ENCODE measurements at places on chromosomes 5 and 9. TPM values are rescaled to one million over a fixed set of nuclear protein-coding genes. Genes with fewer than 3 reads are reported as not detected.

DNA sequence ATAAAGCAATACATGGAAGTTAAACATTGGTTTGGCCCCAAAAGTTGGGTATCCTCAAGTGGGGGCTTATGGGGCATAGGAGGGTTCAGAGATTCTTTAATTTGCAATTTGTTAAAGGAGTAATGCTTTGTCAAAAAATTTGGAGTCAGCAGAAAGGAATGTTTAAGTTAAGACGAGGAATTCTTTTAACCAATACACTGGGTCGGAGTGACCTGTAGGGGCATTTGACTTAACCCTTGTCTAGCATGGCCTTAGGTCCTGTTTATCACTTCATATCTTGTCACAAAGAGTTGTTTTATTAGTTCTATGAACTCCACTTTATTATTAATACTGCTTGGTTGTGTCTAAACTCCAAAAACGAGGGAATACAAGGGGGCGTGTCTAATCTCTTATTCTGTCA, 656.1 kb upstream of the RORB start:
- no peak for DNase-seq
- no peaks in the 10 kb centered on the region for H3K27me3 ChIP-seq
- no peak overlapping the region for H3K27ac ChIP-seq
- H3K4me3 ChIP-seq: no peak overlapping the region
- H3K36me3 ChIP-seq: no peaks in the 10 kb centered on the region
- H3K4me1 ChIP-seq: no peaks in the 10 kb centered on the region

GRCh38 chr5:137264041-137264440, 235.1 kb downstream of the SPOCK1 start:
- peaks cover 7% of the 10 kb centered on the region for H3K27me3 ChIP-seq
- no peak overlapping the region for H3K4me3 ChIP-seq
- H3K27ac ChIP-seq: no peak overlapping the region
- H3K4me1 ChIP-seq: no peaks in the 10 kb centered on the region

- no peak for DNase-seq
- no peaks in the 10 kb centered on the region for H3K27me3 ChIP-seq
- H3K4me3 ChIP-seq: no peak overlapping the region
- H3K4me1 ChIP-seq: peaks cover 20% of the 10 kb centered on the region
- H3K36me3 ChIP-seq: peaks cover 5% of the 10 kb centered on the region
- no peak overlapping the region for H3K27ac ChIP-seq
These were observed 6.2 kb upstream of the CKS2 start for GRCh38 chr9:89304834-89305188.

DNA sequence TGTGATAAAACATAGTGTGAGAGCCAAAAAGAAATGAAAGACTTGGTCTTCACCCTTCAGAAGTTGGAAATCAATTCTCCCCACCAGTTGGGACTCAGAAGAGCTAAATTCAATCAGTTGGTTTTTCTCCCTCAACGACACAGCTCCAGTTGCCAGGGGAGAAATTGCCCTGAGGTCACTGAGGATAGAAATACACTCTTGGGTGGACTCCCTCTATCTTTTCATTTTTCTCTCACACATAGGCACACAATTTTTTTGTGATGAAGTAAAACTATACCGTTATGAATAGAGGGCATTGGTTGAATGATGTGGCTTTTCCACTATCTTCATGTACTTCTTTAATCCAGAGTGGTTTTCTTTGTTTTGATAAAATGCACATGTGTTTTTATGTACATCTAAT, 80.2 kb downstream of the ZNF366 start:
- DNase-seq: no peak
- no peaks in the 10 kb centered on the region for H3K36me3 ChIP-seq
- H3K27me3 ChIP-seq: peaks cover 8% of the 10 kb centered on the region
- H3K4me1 ChIP-seq: no peaks in the 10 kb centered on the region
- no peak overlapping the region for H3K27ac ChIP-seq

Gene OR1J1
- total RNA-seq: not detected

- no peaks in the 10 kb centered on the region for H3K36me3 ChIP-seq
- no peak for DNase-seq
- no peak overlapping the region for H3K4me3 ChIP-seq
- H3K27ac ChIP-seq: no peak overlapping the region
- no peaks in the 10 kb centered on the region for H3K4me1 ChIP-seq
These were observed 150.8 kb upstream of the RANBP3L start for GRCh38 chr5:36452424-36453006.

Gene SLC36A2
- total RNA-seq: not detected

DNA sequence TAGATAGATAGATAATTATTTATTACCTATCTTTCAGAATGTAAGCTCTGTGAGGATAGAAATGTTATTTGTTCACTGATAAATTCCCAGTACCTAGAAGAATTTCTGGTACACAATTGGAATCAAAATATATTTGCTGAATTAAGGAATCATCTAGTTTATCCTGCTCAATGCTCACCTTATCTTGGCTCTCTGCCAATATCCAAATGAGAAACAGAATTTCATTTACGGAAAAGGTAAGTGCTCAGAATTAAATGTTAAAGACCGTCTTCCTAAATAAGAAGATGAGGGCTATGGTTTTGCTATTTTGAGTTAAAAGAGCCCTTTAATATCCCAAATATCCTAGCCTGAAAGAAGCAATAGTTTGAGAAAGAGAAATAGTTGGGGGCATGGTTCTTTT, 232.1 kb upstream of the PDE4D start:
- H3K4me1 ChIP-seq: no peaks in the 10 kb centered on the region
- H3K27ac ChIP-seq: no peak overlapping the region
- no peak for DNase-seq
- no peak overlapping the region for H3K4me3 ChIP-seq
- H3K36me3 ChIP-seq: no peaks in the 10 kb centered on the region

Gene RGS7BP
- total RNA-seq: not detected

GRCh38 chr5:127101533-127101932, 28.2 kb upstream of the C5orf63 start:
- H3K27me3 ChIP-seq: peaks cover 4% of the 10 kb centered on the region
- no peak overlapping the region for H3K27ac ChIP-seq
- no peak for DNase-seq
- no peak overlapping the region for H3K4me3 ChIP-seq

Gene CYLC2
- total RNA-seq: not detected

DNA sequence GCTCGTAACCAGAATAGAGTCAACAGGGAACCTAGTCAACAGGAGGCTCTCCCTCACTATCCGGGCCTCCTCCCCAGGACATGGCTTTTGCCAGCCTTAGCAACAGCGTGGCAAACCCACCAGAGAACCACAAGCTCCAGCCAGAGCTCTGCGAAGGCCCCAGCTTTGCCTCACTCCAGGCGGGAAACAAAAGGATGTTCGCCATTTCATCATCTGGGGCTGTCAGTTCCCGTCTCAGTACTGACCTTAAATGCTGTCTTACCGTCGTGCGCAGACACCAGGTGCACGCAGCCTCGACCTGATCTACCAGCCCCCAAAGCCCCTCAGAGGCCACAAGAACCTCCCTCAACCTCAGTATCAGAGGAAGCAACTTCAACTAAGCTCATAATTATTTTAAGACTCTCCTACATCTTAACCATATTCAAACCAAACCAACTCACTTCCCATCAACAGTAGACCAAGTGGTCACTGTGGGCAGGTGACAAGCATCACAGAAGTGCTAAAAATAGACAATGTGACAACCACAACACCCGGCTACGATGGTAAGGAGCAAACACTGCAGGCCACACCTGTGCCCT, 71.4 kb downstream of the SEMA4D start:
- no peak for DNase-seq
- no peaks in the 10 kb centered on the region for H3K27me3 ChIP-seq
- H3K36me3 ChIP-seq: peaks cover 5% of the 10 kb centered on the region
- peak overlapping the region; percentile 84 for H3K27ac ChIP-seq
- peak overlapping the region; percentile 61 for H3K4me3 ChIP-seq

Gene BTNL9
- 27.6 TPM for total RNA-seq

DNA sequence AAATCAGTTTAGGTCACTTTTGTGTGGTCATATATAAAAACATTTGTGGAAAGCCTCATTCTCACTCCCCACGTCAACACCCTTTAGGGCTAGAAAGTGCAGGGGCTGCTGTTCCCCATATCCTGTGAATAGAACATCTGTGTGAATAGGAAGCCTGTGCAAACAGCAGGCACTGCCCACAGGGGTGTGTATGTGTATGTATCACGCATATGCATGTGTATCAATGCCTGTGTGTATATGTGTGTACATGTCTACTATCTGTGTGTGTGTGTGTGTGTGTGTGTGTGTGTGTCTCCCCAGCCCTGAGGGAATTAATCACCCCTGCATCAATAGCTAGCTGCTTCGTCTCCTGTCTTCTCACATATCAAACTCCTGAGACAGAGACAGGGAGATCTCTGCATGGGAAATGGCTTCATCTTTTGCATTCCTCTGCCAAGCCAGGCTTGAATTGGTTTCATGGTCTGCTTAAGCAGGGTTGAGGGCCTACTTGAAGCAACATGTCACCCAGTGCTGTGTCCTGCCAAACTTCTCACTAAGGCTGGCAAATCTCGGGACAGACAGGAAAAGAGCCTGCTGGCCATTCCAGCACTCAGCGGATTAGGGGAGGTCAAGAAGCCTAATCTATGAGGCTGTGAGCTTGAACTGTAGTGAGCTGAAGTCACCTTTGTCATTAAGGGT, 265.8 kb downstream of the ADAMTSL1 start:
- no peaks in the 10 kb centered on the region for H3K27me3 ChIP-seq
- no peaks in the 10 kb centered on the region for H3K4me1 ChIP-seq
- no peak overlapping the region for H3K27ac ChIP-seq
- H3K4me3 ChIP-seq: no peak overlapping the region
- no peaks in the 10 kb centered on the region for H3K36me3 ChIP-seq

DNA sequence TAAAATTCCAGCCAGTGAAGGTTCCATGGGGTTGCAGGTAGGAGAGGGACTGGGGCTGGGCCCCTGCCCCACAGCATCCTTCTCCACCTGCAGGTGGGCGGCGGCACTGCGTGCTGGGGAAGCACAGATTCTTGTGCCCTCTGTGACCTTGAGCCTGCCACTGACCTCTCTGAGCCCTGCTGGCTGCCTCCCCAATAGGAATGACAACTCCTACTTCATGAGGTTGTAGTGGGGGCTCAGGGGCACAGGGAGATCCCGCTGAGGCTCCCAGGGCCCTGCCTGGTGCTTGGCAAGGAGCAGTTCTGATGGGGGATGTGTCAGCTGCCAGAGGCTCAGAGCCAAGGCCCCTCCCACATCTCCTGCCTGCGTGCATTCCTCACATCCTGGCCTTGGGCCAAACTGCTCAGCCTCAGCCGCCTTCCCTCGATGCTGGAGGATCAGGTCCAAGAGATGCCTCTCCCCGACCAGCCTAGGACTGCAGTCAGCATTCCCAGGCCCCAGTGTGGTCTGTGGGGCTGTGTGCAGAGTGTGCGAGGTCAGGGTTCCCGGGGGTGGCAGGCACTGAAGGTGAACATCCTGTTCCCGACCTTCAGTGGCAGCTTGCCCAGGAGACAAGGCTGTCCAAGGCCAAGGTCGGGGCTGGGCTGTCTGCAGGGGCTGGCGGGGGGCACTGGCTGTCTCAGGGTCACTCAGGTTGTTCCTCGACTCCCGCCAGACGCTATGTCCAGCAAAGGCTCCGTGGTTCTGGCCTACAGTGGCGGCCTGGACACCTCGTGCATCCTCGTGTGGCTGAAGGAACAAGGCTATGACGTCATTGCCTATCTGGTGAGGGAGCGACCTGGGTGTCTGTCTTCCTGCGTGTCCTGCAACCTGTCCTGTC, 7.0 kb downstream of the ASS1 start:
- no peak overlapping the region for H3K4me3 ChIP-seq
- H3K36me3 ChIP-seq: no peaks in the 10 kb centered on the region
- H3K27me3 ChIP-seq: peaks cover 22% of the 10 kb centered on the region
- H3K4me1 ChIP-seq: no peaks in the 10 kb centered on the region

Gene SLC1A3
- 0.44 TPM for total RNA-seq

DNA sequence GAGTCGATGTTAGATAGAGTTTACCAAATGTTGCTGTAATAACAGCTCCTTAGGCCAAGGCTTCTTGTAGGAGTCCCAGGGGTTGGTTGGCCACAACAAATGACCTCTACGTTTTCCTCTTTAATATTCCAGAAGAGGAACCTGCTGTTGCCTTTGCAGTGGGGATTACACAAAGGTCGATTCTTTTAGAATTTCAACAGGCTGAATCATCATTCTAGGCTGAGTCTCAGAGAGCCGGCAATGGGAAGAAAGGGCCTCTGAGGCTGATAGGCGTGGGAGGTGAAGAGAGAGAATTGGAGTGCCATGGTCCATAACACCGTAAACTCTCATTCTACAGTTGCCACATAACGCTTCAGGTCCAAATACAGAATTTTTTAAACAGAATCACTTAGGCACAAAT, 405.9 kb upstream of the DAP start:
- no peak for DNase-seq
- no peak overlapping the region for H3K4me3 ChIP-seq
- no peak overlapping the region for H3K27ac ChIP-seq
- H3K4me1 ChIP-seq: no peaks in the 10 kb centered on the region
- no peaks in the 10 kb centered on the region for H3K36me3 ChIP-seq

- peaks cover 29% of the 10 kb centered on the region for H3K36me3 ChIP-seq
- no peak overlapping the region for H3K4me3 ChIP-seq
- no peaks in the 10 kb centered on the region for H3K27me3 ChIP-seq
- DNase-seq: no peak
- H3K4me1 ChIP-seq: no peaks in the 10 kb centered on the region
These were observed 88.2 kb downstream of the ERCC6L2 start for GRCh38 chr9:95963659-95964058.

DNA sequence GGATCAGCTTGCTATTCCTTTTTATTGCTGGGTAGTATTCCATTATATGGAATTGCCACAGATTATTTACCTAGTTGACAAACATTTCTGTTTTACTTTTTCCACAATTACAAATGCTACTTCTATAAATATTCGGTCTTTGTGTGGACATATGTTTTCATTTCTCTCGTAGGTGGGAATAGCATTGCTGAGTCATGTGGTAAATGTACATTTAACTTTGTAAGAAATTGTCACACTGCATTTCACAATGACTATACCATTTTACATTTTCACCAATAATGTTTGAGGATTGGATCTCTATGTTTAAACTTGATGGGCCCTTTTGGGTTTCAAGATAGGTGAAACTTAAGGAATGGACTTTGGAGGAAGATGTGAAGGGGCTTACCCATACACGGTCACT, 19.7 kb downstream of the RAI14 start:
- no peaks in the 10 kb centered on the region for H3K4me1 ChIP-seq
- no peaks in the 10 kb centered on the region for H3K36me3 ChIP-seq
- H3K27me3 ChIP-seq: no peaks in the 10 kb centered on the region
- H3K27ac ChIP-seq: no peak overlapping the region
- no peak overlapping the region for H3K4me3 ChIP-seq

DNA sequence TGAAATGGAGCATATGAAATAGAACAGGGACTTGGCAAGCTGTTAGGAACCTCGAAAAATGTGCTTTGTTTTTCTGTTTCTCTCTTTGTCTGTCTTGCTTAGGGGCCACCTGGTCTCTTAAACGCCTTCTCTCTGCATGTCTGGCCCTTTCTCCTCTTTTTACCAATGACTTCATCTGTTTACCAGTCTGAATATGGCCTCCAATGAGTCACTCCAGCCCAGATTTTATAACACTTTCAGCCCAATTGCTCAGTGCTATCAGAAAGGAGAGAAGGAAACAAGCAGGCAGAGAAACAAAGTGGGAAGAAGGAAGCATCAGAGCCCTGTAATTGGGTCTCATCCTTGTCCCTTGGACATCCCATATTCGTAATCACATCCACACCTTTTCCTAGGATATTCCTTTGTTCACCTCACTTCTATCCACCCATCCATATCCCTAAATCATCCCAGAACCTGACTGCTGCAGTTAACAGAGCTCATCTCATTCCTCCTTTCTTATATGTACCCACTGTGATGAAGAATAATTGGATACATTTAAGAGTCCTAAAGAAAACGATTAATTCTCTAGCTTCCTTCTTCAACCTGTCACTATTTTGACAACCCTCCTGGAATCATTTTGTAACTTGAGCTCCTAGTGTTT, 151.8 kb upstream of the GPR151 start:
- H3K4me1 ChIP-seq: no peaks in the 10 kb centered on the region
- DNase-seq: no peak
- H3K27me3 ChIP-seq: no peaks in the 10 kb centered on the region
- no peak overlapping the region for H3K4me3 ChIP-seq
- H3K27ac ChIP-seq: no peak overlapping the region

Data from activated B cell treated with CpG ODN at 0.5 μM for 24 hours (primary cell).